Effector memory CD4-positive, alpha-beta T cell (primary cell): ENCODE measurements at places on chromosomes 3 and 15.

DNA sequence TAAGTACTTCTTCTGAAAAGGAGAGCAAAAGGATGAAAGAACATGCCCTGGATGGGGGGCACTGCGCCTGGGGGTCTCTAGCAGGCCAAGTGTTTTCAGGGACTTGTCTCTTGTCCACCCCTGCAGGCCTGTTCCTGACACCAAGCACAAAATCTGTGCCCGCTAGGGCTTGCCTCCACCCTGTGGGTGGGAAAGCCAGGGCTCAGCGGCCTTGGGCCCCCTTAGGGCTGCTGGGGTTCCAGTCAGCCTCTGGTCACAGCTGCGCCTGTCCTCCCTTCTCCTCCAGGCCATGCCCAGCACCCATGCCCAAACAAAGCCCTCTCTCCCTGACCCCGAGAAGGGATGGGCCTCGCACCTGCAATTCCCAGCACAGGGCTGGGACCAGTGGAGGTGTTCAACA lies 71.1 kb upstream of the TRPM1 start:
- DNase-seq, result no peak

DNA sequence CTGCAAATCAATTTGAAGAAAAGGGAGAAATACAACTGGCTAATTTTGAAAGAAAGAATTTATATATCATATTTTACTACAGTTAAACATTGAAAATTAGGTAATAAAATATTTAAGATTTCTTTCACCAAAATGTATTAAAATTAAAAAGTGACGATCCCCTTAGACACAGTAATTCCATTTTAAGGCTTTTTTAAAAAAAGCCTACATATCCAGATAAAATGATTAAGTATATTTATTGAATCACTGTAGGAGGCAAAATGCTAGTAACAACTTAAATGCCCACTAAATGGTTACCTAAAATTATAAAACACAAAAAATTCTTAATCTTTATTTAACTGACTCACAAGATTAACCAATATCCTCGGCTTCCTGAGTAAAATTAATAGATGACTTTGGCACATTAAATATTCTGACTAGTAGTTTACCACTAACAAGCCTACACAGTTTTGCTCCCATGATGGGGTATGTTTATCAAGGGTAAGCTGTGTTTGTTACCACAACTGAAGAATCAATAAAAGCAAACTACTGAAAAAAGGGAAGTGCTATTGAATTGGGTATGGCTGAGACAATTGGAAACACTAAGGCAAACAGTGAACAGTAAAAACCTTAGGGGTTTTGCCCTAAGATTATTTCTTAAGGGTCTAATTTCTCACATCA lies 28.4 kb downstream of the ANKRD28 start:
- no peak for DNase-seq

- DNase-seq, result no peak
Observed at GRCh38 chr3:15581471-15582394, 19.6 kb downstream of the HACL1 start.

GRCh38 chr3:99499235-99500158 lies 138.9 kb upstream of the COL8A1 start:
- DNase-seq, result no peak

DNA sequence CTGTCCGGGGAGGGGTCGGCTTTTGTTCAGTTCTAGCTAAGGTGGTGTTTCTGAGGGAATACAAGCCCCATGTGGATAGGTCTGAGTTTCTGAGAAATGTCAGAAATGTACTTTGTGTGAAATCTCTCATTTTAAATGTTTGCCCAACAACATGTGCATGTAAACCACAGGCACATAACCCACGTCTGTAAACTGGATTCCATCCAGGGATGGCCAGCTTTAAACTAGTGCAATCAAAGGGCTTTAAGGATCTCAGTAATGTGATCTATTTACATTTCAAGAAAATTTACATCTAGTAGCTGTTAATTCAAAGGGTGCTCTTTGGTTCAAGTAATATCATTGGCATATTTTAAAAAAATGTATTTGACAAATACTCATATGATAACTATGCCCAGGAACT lies 52.0 kb downstream of the POLR2M start:
- no peak for DNase-seq

GRCh38 chr3:141449424-141449823 lies 37.4 kb upstream of the RASA2 start:
- DNase-seq, result no peak

DNA sequence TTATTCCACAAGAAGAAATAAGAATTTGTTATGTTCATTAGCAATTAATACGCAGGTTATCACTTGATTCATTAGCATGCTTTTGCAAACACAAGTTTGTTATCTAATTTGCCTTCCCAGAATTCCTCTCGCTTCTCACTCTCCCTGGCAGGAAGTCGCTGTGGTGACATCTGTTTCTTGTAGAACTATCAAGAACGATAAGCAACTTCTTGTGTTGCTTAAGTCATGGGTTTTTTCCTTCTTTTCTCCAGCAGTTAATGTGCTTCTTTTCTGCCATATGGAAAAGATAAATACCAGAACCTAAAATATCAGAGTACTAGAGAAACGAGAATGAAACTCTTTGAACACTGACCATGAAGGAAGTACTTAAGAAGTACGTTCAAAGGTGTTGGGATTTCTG lies 99.8 kb upstream of the CHMP2B start:
- DNase-seq, result no peak
